ENCODE measurements at places on chromosomes 2 and 18.

DNA sequence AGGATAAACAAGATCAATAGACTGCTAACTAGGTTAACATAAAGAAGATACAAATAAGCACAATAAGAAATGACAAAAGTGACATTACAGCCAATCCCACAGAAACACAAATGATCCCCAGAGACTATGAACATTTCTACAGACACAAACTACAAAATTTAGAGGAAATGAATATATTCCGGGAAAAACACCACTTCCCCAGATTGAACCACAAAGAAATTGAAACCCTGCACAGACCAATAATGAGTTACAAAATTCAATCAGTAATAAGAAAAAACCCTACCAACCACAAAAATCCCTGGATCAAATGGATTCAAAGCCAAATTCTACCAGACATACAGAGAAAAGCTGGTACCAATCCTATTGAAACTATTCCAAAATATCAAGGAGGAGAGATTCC, 232.4 kb upstream of the RBMS1 start:
- DNase-seq, result no peak

- peak; percentile 6 for DNase-seq
Observed at GRCh38 chr2:137888845-137889244, 75.4 kb upstream of the HNMT start.

- DNase-seq, result no peak
Observed at GRCh38 chr18:27500531-27500930, 315.4 kb upstream of the CHST9 start.

DNA sequence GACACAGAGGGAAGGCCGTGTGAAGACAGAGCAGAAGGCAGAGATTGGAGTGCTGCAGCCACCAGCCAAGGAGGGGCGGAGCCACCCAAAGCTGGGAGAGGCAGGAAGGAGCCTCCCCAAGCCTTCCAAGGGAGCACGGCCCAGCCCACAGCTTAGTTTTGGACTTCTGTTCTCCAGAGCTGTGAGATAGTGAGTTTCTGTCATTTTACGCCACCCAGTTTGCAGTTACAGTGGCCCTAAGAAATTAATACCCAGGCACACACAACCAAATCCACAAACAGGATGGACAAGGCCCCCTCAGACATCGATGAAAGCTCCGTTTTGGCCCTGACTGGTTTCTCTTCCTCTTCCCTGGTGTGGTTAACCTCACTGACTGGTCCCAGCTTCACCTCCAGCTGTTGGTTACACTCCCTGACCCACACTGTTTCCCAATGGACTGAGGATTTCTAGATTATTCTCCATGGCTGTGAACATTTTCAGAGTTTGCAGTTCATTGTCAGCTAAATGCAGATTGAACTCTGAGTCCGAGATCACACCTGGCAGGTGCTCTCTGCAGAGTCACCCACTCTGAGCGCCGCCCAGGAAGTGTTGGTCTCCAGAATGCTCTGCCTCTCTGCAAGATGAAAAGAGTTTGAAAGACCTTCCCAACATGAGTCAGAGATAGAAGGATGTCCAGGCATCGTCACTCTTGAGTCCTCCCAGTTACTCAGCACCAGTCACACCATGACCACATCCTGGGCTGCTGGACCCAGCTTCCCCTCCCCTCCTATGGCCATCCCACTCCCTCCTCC, 100.2 kb downstream of the TWIST2 start:
- no peak for DNase-seq

- DNase-seq, result no peak
Observed at GRCh38 chr2:137812517-137812916, 151.8 kb upstream of the HNMT start.

GRCh38 chr18:5628512-5629255, 84.9 kb upstream of the EPB41L3 start:
- no peak for DNase-seq

GRCh38 chr2:85729825-85730510, 23.8 kb upstream of the ATOH8 start:
- DNase-seq, result no peak

DNA sequence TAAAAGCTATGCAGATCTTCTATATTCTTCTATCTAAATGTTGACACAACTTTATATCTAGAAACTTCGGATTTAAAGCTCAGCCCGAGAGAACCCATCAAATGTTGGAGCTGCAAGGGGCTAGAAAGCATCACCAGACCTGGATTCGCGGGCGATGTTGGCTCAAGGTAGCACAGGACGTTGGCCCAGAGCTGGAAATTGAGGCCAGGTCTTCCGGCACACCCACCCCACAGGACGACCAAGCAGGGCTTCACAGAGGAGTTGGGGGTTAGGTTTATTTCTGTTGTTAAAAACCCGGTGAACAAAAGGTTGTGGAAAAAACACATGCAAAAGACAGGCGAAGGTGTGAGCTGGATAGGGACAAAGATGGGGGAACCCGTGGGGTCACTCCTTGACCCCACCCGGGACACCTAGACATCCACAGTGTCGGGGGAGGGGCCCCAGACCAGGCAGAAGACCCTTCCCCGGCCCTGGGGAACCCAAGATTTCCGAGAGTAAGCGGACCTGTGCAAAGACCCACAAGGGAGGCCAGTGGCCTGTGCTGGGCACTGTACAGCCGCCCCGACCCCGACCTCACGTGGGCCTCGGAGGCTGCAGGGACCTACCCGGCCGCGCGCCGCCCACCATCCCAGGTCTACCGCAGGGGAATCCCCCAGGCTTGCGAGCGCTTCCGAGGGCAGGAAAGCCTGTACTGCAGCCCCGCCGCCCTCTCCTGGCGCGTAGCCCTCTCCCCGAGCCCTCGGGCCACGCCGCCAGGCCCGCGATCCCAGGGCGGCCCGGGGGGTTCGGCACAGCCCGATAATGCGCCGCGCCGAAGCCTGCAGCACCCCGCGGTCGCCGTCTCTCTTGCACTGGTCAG, 1.8 kb upstream of the AGBL5 start:
- peak; percentile 78 for DNase-seq

- no peak for DNase-seq
Observed at GRCh38 chr2:10034333-10035052, 8.9 kb upstream of the KLF11 start.

- no peak for DNase-seq
Observed at GRCh38 chr2:69619725-69620124, 23.8 kb downstream of the AAK1 start.

GRCh38 chr2:13533524-13533922, 816.8 kb downstream of the TRIB2 start:
- no peak for DNase-seq

DNA sequence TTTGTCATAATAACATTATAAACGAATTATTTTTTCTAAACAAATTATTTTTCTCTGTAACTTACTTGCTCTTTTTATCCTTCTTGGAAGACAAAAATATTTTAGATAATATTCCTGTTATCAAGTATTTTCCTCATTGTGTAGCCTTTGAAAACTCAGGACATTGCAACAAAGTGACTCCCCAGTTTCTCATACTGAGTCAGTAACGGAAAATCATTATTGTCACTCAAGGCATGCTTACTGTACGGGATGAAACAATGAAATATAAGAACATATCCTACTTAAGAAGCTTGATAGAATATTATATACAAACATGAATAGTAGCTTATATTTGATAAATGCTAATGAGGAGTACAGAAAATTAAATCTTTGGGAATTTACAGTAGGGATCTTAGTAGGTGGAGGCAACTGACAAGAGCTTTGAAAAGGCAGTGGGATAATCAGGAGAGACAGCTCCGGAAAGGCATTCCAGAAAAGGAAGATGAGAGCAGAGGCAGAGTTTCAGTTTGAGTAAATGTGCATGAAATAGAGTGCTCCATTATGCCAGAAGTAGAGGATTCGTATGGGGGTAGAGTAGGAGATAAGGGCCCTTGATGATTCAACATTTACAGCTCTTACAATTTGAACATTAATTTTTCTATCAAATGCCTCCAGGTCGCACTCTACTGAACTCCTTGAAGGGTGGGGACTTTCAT, 14.0 kb upstream of the YES1 start:
- DNase-seq, result no peak

DNA sequence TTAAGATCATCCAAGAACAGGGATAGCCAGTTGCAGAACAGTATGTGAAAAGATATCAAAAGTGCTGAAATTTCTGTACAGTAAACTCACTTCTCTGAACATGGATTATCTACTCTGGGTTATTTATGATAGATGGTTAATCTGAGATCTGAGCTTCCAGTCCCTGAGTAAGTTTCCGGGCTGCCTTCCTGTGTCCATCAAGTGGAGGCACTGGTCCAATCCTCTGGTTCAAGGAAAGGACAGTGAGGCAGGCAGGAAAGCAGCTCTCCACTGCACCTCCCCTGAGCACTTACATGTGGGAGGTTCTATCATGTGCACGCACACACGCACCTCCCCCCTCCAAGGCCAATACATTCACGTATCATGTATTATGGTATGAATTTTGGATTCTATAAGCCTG, 32.5 kb downstream of the GPR45 start:
- DNase-seq, result no peak

DNA sequence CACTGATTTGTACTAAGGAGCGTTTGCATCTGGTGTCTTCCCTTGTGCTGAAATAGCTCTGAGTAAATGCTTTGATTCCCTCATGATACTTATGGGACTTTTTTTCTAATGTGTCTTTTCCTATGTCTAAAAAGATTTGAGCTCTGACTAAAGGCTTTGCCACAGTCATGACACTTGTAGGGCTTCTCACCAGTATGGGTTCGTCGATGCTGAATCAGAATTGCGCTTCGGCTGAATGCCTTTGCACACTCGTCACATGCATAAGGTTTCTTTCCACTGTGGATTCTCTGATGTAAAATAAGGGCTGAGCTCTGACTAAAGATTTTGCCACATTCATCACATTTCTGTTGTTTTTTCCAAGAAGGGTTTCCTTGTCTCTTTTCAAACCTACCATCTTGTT, 8.0 kb downstream of the ZNF396 start:
- no peak for DNase-seq

DNA sequence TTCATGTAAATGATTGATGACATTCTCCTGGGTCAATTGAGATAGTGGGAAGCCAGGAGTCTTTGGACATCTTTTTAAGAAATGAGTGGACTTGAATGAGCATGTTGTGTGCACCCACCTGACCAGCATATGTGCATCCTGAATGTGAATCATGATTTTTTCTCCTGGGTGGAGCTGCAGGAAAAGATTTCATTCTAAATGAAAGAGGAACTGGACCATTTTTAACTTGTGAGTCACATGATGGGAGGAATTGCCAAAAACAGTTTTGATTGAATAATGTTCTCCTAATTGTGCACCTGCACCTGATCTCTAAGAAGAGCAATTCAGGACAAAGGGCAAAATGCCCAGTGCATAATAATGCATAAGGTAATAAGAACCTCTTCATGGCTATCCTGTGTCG, 32.3 kb downstream of the COPS8 start:
- DNase-seq, result no peak

GRCh38 chr2:218964041-218964771, 4.7 kb downstream of the CDK5R2 start:
- no peak for DNase-seq

GRCh38 chr18:56001576-56001975, 413.6 kb upstream of the TCF4 start:
- DNase-seq, result no peak

DNA sequence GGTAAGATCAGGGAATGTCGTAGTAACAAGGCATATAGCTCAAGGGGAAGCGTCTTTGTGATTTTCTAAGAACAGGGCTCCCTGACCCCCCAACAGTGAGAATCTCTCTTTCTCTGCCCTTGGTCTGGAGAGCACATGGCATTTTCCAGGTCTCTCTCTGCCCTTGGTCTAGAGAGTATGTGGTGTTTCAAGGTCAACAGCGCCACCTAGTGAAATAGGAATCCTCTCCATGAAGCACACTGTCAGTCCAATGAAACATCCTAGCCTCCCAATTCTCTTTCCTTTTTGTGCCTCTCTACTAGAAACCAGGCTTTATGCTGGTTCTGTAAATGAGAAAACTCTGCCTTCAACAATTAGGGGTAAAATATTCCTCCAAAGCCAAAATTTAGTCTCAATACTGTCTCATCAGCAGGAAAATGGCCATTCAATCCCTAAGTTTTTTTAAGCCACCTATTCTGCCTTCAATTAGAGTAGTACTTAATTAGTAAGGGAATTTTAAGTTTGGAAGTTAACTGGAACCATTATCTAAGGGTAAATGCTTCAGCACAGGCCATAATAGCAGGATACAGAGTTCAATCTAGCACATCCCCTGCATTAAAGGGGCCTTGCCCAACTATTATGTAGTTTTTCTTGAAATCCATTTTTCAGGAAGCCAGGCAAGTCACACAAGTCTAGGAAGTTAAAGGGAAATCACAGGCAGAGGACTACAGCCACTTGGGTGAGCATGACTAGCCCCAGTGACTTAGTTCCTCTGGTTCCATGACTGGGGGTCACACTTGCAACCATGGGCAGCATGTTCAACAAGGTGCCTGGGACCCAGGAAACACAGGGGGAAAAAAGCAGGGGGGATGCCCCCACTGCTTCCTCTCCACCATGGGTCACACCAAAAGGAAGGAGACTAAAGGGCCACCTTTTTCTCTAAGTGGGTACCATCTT, 12.4 kb downstream of the DYM start:
- peak; percentile 48 for DNase-seq
